Upper lobe of left lung (tissue), 6 donors: ENCODE measurements at places on chromosomes 6 and 20. TPM values are rescaled to one million over a fixed set of nuclear protein-coding genes. Genes with fewer than 3 reads are reported as not detected.

DNA sequence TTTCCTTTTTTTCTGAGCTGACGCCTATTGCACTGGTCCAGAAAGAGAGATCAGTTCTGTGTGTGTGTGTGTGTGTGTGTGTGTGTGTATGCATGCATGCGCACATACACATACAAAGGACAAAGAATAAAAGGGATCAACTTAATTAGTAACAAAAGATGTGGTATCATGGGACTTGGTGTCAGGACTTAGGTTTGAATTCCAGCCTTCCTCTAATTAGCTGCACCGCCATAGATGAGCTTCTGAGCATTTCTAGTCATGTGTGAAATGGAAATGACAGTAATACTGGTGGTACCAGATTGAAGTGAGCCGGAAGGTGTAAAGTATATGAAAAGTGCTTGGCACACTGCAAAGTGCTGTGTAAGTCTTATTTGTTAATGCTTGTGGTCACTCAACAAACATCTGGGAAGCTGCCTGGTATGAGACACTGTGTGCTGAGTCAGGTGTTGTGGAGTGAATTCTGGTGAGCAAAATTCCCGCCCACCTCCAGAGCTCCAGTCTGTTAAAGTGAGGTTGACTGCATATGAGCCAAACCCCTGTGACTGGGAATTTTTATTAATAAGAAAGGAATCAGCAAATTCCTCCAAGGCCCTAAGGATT, 12.4 kb downstream of the DAAM2 start:
- no peak overlapping the region for H3K4me3 ChIP-seq
- H3K36me3 ChIP-seq: no peaks in the 10 kb centered on the region
- no peak overlapping the region for H3K27ac ChIP-seq
- no peaks in the 10 kb centered on the region for H3K27me3 ChIP-seq
- no peak for DNase-seq
- H3K4me1 ChIP-seq: peaks cover 9% of the 10 kb centered on the region

DNA sequence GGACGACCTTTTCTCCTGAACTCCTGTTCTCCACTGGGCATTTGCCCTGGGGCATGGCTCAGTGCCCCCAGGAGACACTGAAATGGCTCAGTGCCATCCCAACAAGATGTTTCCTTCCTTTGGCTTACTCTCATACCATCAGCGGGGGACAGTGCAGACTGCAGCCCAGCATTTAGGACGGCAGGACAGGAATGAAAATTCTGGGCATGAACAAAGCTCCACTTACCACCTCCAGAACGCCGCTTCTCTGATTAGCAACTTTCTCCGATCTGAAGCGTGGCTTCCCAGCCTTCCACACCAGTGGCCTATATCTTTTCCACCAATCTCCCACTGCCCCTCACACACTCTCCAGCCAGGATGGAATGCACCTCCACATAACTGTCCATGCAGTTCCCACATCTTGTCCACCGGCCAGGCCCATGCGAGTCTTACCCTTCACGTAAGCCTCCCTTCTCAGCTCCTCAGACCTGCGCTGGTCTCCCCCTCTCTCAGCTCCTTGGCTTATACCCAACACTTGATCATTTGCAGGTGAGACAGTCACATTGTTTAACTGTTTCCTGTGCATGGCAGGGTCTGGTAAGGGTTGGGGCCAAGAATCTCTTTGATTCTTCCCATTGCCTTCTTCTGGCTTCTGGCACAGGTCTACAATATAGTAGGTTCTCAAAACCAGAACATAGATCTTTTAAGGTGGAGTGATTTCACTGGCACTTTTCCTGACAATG, 114.5 kb downstream of the FYN start:
- H3K27me3 ChIP-seq: no peaks in the 10 kb centered on the region
- no peak for DNase-seq
- H3K27ac ChIP-seq: peak overlapping the region; percentile 64
- peak overlapping the region; percentile 10 for H3K4me3 ChIP-seq
- H3K36me3 ChIP-seq: no peaks in the 10 kb centered on the region

NELFCD gene
- total RNA-seq: 53.4 TPM

ZSCAN23 gene
- total RNA-seq: 2.2 TPM

GRCh38 chr6:162722226-162722625, 5.3 kb downstream of the PRKN start:
- no peak overlapping the region for H3K4me3 ChIP-seq
- H3K27ac ChIP-seq: no peak overlapping the region
- no peaks in the 10 kb centered on the region for H3K36me3 ChIP-seq
- DNase-seq: no peak
- peaks cover 7% of the 10 kb centered on the region for H3K4me1 ChIP-seq
- H3K27me3 ChIP-seq: no peaks in the 10 kb centered on the region

- peaks cover 4% of the 10 kb centered on the region for H3K4me1 ChIP-seq
- no peak overlapping the region for H3K27ac ChIP-seq
- H3K4me3 ChIP-seq: no peak overlapping the region
- H3K27me3 ChIP-seq: no peaks in the 10 kb centered on the region
- no peaks in the 10 kb centered on the region for H3K36me3 ChIP-seq
Measured at GRCh38 chr6:6842291-6842690, 253.8 kb downstream of the LY86 start.

SLC25A27 gene
- total RNA-seq: 61.8 TPM

GRCh38 chr6:100300221-100300736, 164.4 kb downstream of the SIM1 start:
- H3K4me3 ChIP-seq: no peak overlapping the region
- no peaks in the 10 kb centered on the region for H3K27me3 ChIP-seq
- H3K36me3 ChIP-seq: no peaks in the 10 kb centered on the region
- DNase-seq: no peak
- no peaks in the 10 kb centered on the region for H3K4me1 ChIP-seq
- no peak overlapping the region for H3K27ac ChIP-seq

GRCh38 chr6:54135665-54136369, 24.6 kb downstream of the MLIP start:
- no peak for DNase-seq
- no peaks in the 10 kb centered on the region for H3K27me3 ChIP-seq
- H3K4me1 ChIP-seq: no peaks in the 10 kb centered on the region
- H3K27ac ChIP-seq: no peak overlapping the region
- no peaks in the 10 kb centered on the region for H3K36me3 ChIP-seq

CST2 gene
- total RNA-seq: not detected

MMP24OS gene
- 87.5 TPM for total RNA-seq

GRCh38 chr6:81265106-81265505, 487.4 kb downstream of the TENT5A start:
- H3K27ac ChIP-seq: no peak overlapping the region
- H3K36me3 ChIP-seq: no peaks in the 10 kb centered on the region
- no peak for DNase-seq
- no peak overlapping the region for H3K4me3 ChIP-seq

DNA sequence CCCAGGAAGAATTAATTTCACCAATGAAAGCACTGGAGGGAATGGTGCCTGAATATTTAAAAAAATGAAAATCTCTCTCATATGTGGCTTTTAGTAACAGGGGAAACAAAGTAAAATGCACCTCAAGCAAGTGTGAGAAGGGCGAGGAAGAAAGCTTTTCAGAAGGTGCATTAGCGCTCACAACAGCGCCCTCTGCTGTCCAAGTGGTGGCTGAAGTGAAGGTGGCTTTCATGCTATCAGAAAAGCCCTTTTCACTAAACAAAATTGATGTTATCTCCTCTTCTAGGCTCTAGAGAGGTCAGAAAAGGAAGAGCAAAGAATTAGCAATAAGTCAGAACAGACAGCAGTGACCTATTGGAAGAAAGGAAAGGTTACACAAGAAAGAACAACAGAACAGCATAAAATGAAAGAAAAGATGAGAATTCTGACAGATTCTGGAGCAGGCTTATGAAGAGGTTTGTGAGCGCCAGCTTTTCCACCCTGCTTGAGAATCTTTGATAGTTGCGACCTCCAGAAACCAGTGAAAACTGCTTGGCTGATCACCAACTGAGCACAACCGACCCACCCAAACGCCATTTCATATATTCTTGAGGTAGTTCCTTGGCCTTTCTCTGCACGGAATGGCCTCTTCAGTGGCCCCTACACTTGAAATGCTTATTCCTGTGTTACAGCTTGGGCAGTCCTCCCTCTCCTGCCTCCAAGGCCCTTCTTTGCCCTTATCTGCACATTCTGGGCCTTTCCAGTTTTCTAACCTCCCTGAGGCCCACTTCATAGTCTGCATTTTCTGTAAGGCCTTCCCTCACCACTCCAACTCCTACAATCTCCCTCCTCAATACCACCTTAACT, 45.3 kb downstream of the SMLR1 start:
- DNase-seq: no peak
- no peaks in the 10 kb centered on the region for H3K27me3 ChIP-seq
- no peak overlapping the region for H3K27ac ChIP-seq
- H3K4me3 ChIP-seq: no peak overlapping the region

DNA sequence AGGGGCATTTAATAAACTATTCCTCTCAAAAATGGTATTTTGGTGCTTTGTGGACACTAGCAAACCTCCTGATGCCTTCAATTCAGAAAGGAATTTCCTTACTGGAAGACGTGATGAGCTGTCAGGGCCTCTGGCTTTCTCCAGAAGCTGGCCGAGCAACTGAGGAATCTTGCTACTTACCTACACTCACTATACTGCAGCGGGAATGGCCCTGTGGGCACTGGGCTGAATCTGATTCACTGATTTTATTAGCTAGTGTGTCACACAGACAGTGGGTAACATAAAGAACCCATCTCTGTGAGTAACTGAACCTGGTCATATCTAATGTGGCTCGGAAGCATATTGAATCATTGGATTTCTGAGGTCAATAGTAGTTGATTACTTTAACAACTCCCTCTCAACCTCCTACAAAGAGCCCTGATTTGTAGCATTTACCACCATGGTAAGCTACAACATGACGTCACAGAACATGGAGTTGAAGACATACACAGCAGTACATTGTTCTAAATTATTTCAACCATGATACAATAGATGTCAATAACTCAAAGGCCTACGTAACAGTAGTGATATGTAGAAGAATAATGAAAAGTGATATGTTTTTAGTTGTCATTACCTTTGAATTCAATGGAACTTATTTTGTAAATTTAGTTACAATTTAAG, 232.1 kb downstream of the SYNE1 start:
- peaks cover 38% of the 10 kb centered on the region for H3K36me3 ChIP-seq
- H3K4me3 ChIP-seq: no peak overlapping the region
- no peaks in the 10 kb centered on the region for H3K27me3 ChIP-seq
- no peaks in the 10 kb centered on the region for H3K4me1 ChIP-seq
- DNase-seq: no peak
- no peak overlapping the region for H3K27ac ChIP-seq

GRCh38 chr20:2837221-2837960, 3.1 kb downstream of the PCED1A start:
- no peaks in the 10 kb centered on the region for H3K36me3 ChIP-seq
- H3K27ac ChIP-seq: no peak overlapping the region
- DNase-seq: no peak
- H3K4me1 ChIP-seq: peaks cover 15% of the 10 kb centered on the region
- no peak overlapping the region for H3K4me3 ChIP-seq

- H3K4me1 ChIP-seq: peaks cover 23% of the 10 kb centered on the region
- H3K27me3 ChIP-seq: no peaks in the 10 kb centered on the region
- no peak overlapping the region for H3K4me3 ChIP-seq
- H3K27ac ChIP-seq: no peak overlapping the region
- H3K36me3 ChIP-seq: no peaks in the 10 kb centered on the region
- peak; percentile 39 for DNase-seq
Measured at GRCh38 chr6:169975701-169976100, 224.3 kb downstream of the ERMARD start.

DNA sequence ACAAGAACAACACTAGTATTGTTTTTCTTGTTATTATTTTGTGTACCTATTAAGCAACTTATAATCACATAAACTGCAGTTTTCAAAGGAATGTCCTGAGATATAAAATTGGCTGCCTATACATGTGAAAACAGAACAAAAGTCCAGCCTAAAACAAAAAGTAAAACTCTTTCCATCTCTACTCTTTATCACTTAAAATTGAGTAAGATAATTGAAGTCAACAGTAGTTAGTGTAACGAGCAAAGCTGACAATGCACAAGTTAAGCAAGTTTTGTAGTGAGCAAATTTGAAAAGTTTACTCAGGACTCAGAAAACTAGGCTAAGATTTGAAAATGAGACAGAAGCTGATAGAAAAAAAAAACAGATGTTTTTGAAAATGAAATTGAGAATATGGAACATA, 941.4 kb upstream of the MAN1A1 start:
- H3K27me3 ChIP-seq: no peaks in the 10 kb centered on the region
- no peaks in the 10 kb centered on the region for H3K4me1 ChIP-seq
- H3K27ac ChIP-seq: no peak overlapping the region
- no peaks in the 10 kb centered on the region for H3K36me3 ChIP-seq
- H3K4me3 ChIP-seq: no peak overlapping the region
- DNase-seq: no peak

- no peak overlapping the region for H3K4me3 ChIP-seq
- H3K36me3 ChIP-seq: no peaks in the 10 kb centered on the region
- DNase-seq: no peak
- no peaks in the 10 kb centered on the region for H3K27me3 ChIP-seq
Measured at GRCh38 chr6:135087403-135087802, 32.8 kb upstream of the HBS1L start.

PNPLA1 gene
- total RNA-seq: not detected

DNA sequence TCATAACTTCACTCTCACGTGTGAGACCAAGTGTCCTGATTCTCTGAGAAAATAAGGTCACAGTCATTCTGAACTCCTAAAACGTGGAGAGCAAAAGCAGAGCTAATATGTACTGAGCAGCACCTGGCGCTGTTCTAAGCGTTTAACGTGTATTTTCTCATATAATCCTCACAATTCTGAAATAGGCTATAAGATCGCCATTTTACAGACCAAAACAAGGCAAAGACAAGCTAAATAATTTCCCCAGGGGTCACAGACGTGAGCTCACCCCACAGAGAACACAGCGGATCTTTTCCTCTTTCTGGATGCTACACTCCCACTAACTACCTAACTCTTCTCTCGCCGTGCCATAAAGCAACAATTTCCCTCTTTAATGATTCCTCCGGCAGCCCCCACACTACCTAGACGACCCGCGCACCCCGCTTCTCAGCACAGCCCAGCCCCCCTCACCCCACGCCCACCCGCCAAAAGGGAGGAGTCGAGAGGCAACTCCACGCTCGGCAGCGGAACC, 636 bp downstream of the SUPT3H start:
- no peak for DNase-seq
- no peaks in the 10 kb centered on the region for H3K27me3 ChIP-seq
- H3K36me3 ChIP-seq: no peaks in the 10 kb centered on the region
- H3K27ac ChIP-seq: peak overlapping the region; percentile 95

- DNase-seq: no peak
- H3K27ac ChIP-seq: peak overlapping the region; percentile 55
- H3K4me1 ChIP-seq: no peaks in the 10 kb centered on the region
- H3K4me3 ChIP-seq: no peak overlapping the region
- no peaks in the 10 kb centered on the region for H3K27me3 ChIP-seq
Measured at GRCh38 chr20:35907017-35907701, 47.1 kb downstream of the SCAND1 start.

GRCh38 chr6:71383901-71384489, 95.4 kb downstream of the OGFRL1 start:
- peaks cover 54% of the 10 kb centered on the region for H3K4me1 ChIP-seq
- no peak for DNase-seq
- no peak overlapping the region for H3K4me3 ChIP-seq
- H3K36me3 ChIP-seq: peaks cover 27% of the 10 kb centered on the region
- no peaks in the 10 kb centered on the region for H3K27me3 ChIP-seq
- H3K27ac ChIP-seq: no peak overlapping the region
